ENCODE measurements at places on chromosomes 12 and 14. TPM values are rescaled to one million over a fixed set of nuclear protein-coding genes. Genes with fewer than 3 reads are reported as not detected.

The R3HDM2 gene
- 9.6 TPM for total RNA-seq

The RDH16 gene
- not detected for total RNA-seq

The SMCO3 gene
- not detected for total RNA-seq

The TMEM263 gene
- total RNA-seq, result 48.4 TPM

The ETFBKMT gene
- 1.9 TPM for total RNA-seq
